ENCODE measurements at places on chromosomes 12 and 14.

- no peak for DNase-seq
Measured at GRCh38 chr12:49980501-49981349, 8.0 kb downstream of the AQP6 start.

GRCh38 chr14:45135156-45135555 is 574 bp upstream of the FANCM start:
- peak; percentile 51 for DNase-seq

- no peak for DNase-seq
Measured at GRCh38 chr12:120075034-120075616, 41.4 kb downstream of the RAB35 start.

GRCh38 chr12:81170072-81170471 is 92.2 kb downstream of the ACSS3 start:
- DNase-seq, result no peak

DNA sequence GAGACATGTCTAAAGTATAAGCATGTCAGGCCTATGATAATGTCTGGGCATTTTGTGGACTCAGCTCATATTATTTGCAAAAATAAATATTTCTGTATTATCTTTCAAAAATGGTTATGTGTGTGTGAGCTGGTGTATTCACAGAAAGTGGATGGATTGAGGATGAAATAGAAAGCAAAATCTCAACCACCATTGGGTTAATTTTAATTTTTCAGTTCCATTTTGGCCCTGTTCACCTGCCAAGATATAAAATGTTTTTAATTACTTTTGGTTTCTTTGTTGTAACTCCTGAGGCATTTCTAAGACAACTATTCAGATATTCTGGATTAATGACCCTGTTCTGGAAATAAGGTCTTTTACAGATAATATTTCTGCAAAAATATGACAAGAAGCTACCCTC is 232.7 kb upstream of the PPFIA2 start:
- no peak for DNase-seq

DNA sequence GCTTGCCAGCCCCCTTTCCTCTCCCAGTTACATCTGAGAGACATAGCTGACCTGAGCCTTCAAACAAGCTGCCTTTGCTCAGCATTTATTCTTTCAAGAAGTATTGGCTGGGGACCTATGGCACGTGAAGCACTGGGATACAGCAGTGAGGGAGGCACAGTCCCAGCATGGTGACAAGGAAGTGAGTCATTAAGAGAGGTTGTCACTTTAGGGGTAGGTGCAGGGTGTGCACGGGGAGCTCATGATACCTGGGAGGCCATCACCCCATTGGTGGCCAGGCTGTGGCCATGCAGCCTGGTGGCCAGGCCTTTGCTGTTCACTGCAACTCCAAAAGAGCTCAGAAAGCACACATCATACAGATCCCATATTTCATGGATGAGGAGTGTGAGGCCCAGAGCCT is 5.7 kb upstream of the KRT75 start:
- no peak for DNase-seq

GRCh38 chr14:50839691-50840090 is 8.7 kb upstream of the NIN start:
- DNase-seq, result no peak

DNA sequence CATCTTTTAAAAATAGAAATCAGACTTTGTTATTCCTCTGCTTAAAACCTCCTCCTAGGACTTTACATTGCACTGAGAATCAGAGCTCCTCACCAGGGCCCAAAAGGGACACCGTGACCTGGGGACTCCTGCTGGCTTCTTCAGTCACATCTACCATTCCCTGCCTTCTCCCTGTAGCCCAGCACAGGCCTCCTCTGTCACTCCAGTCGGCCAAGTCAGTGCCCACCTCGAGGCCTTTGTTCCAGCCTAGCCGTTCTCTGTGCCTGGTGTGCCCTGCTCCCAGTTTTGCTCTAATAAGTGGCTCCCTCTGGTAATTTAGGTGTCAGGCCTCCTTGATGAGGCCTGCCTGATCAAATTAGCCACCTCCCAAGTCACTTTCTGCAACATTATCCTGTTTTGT is 27.4 kb downstream of the CRADD start:
- DNase-seq, result no peak

- no peak for DNase-seq
Measured at GRCh38 chr12:42213023-42213422, 25.0 kb downstream of the YAF2 start.

DNA sequence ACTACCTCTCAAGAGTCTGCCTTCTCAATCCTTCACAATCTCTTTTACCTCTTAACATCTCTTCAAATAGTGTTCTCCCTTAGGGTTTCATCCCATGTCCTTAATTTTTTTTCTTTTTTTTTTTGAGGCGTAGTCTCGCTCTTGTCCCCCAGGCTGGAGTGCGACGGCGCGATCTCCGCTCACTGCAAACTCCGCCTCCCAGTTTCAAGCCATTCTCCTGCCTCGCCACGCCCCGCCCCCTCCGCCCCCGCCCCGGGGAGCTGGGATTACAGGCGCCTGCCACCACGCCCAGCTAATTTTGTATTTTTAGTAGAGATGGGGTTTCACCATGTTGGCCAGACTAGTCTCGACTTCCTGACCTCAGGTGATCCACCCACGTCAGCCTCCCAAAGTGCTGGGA is 7.0 kb upstream of the BCAT1 start:
- DNase-seq, result no peak

GRCh38 chr14:31208546-31209424 is 1.2 kb upstream of the HECTD1 start:
- no peak for DNase-seq

GRCh38 chr12:47808574-47809365 is 10.9 kb downstream of the HDAC7 start:
- no peak for DNase-seq

- DNase-seq, result no peak
Measured at GRCh38 chr12:12720672-12721161, 3.5 kb downstream of the CDKN1B start.

GRCh38 chr14:79972230-79972629 is 239.1 kb downstream of the DIO2 start:
- no peak for DNase-seq

- no peak for DNase-seq
Measured at GRCh38 chr14:56271970-56272369, 153.8 kb downstream of the PELI2 start.

DNA sequence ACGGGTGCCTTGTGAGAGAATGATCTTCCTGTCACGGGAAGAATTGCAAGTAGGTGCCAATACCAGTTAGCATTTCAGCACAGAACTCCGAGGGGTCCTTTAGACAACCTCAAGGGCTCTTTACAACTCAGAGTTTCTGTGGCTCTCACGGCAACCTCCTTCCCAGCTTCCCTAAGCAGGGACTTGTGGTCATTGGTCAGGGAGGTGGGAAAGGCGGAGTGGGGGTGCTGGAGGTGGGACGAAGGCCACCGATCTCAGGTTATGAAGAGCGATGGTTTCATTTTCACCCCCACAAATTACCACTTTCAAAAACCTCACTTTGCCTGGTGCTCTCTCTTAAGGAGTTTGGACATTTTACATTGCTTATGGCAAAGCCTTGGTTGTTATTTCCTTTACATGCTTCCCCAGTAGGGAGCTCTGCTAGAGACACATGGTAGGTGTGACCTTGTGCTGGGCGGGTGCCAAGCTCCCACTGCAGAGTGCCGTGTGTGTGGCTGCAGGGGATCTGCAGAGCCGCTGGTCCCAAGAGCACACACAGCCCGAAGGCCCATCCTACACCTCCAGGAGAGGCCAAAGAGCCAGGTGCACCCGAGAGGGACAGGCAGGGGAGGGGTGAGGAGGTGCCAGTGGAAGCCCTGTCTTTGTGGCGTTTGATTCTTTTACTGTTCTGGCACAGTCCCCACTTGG is 21.4 kb downstream of the BCL2L14 start:
- no peak for DNase-seq

DNA sequence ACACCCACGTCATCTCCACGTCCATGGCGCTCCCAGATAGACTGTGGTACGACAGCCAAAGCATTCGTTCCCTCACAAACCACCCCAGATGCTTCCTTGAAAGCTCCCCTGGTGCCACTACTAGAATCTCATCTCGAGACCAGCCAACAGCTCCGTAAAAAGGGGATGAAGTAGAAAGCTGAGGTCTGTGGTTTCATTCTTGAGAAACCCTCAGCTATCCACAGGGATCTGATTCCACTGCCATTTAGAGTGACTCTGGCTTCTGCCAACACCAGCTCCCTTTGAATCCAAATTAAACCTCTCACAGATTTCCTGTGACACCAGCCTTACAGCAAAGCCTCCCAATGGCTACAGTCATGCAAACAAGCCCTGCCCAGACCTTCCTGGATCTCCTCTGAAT is 18.5 kb upstream of the FOXN3 start:
- DNase-seq, result no peak

DNA sequence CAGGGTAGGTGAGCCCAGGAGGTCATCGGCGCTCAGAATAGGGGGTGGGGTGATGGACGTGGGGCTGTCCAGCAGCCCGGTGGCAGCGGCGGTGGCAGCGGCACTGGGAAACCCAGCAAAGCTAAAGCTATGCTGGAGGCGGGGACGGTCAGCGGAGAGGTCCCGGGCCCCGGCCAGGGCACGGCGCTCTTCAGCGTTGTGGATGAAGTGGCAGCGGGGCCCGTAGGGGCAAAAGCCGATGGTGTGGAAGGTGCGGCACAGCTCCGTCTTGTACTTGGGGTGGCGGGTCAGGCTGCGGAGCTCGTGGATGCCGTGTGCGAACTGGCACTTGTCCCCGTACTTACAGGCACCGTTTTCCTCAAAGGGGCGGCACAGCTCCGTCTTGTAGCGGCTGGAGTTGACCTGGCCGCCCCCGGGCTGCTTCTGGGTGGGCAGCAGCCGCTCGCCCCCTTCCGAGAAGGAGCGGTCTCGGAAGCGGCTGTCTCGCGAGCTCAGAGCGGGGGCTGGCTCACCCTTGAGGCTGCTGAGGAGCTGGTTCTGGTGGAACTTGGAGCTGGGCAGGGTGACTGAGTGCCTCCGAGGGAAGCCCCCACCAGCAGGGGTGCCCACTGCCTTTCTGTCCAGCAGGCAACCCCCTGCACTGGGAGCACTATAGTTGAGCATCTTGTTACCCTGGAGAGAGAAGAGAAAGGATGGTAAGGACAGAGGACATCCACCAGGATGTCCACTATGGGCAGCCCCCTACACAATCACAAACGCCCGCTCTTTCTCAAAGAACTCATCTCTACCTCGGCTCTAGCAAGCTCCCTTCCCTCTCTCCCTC is 2.8 kb downstream of the ZFP36L1 start:
- peak; percentile 78 for DNase-seq

DNA sequence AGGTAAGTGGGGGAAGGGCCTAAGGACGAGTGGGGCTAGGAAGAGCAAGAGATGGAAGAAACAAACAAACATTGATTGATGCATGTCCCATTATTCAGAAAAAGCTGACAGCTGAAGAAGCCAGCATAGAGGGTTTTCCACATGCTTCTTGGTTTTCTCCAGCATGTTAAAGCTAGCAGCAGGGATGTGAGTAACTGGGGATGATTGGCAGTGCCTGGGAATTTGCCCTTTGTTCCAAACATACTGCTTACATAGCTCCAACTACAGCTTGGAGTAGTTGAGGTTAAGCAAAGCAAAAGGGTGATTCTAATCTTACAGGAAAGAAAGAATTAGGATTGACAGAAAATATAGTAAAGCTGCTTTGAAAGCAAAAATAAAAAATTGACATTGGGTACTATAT is 68.0 kb upstream of the IFNG-AS1 start:
- DNase-seq, result no peak

GRCh38 chr12:98409548-98409947 is 105.8 kb upstream of the TMPO start:
- no peak for DNase-seq

GRCh38 chr12:46354111-46354801 is 18.3 kb downstream of the SLC38A2 start:
- no peak for DNase-seq

DNA sequence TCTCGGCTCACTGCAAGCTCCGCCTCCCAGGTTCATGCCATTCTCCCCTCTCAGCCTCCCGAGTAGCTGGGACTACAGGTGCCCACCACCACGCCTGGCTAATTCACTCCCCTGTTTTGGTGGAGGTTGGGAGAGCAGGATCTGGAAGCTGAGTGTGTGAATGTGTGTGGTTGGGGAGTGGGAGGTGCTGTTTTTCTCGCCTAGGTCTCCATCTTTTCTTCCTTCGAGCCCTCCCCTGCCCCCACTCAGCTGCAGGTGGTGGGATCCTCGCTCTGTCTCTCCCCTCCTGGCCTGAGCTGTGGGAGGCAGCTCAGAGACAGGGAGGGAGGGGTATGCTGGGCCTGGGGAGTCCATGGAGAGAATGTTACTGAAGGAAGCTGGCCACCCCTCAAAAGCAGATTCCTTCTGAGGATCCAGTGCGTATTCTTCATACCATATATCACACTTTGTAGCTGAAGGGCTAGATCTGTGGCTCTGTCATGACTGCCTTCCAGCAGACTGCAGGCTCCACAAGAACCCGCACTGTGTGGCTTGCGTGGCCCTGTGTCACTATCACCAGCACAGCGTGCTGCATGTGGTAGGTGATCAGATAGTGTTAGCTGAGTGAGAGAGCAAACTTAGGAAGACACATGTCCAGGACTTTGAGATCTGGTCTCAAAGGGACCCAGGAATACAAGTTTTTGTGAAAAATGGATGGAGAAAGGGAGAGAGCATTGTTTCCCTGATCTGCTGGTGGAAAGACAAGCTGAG is 2.8 kb downstream of the KRT83 start:
- DNase-seq, result no peak

- DNase-seq, result no peak
Measured at GRCh38 chr12:1564067-1564466, 30.3 kb downstream of the FBXL14 start.

DNA sequence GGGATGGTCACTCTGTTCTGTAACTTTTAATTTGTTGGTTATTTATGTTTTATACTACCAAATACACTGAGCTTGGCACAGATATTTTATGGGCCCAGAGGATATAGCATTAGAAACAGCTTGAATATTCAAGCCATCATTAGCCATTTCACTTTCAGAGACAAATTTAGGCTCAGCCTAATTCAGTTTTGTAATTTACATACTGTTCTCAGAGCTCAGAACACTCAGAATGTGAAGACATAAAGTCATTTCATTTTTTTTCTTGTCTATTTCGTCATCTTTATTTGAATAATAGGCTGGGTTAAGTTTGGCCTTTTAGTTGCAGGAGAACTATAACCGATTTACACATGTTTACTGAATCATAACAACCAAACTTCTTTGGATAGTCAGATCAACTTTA is 361.7 kb downstream of the SNAPC1 start:
- DNase-seq, result no peak

DNA sequence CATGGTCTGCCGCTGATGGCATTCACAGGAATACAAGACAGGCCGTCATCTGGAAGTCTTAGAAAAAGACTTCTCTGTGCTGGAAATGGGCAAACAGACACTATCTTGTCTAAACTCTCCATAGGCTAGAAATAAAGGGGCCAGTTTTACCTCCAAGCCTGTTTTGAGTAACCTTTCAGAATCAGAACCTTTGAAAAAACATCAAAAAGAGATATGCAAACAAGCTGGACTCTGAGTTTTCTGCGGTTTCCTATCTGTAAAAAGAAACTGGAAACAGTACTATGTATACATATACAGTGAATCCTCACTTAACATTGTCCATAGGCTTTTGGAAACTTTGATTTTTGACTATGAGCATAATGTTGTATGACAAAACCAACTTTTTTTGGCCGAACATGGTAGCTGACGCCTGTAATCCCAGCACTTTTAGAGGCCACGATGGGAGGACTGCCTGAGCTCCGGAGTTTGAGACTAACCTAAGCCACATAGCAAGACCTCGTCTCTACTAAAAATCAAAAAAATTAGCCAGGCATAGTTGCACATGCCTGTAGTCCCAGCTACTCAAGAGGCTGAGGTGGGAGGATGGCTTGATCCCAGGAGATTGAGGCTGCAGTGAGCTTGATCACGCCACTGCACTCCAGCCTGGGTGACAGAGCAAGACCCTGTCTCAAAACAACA is 92.9 kb upstream of the MAX start:
- DNase-seq, result no peak
